ENCODE measurements at places on chromosomes 3 and 15.

DNA sequence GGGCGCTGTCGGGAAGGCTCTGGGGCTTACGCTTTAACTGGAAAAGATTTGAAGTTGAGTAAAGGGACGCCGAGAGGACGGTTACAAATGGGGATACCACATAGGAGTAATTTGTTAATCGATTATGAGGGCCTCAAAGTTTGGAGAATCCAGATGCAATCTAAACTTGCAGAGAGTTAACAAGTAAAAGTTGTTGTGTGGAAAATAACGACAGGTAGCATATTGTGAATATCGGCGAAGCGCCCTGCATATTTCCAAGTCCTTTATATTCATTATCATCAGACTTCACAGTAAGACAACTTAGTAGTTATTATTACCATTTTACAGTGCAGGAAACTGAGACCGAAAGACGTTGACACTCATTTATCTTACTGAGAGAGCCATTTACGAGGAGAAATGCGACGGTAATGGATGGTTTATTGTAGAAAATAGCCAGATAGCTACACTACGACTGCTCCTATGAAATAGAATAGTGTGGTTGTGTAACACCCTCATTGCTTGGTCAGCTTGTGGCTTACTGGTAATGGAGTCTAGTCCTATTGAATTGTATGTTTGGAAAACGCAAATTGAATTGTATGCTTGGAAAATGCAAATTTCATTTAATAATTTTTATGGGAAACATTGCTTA lies 700 bp downstream of the MKRN2 start:
- DNase-seq = no peak

- DNase-seq = no peak
These were observed 34.2 kb downstream of the SEMA5B start for GRCh38 chr3:122993124-122993978.

GRCh38 chr3:169901453-169901852 lies 9.9 kb upstream of the SAMD7 start:
- no peak for DNase-seq

DNA sequence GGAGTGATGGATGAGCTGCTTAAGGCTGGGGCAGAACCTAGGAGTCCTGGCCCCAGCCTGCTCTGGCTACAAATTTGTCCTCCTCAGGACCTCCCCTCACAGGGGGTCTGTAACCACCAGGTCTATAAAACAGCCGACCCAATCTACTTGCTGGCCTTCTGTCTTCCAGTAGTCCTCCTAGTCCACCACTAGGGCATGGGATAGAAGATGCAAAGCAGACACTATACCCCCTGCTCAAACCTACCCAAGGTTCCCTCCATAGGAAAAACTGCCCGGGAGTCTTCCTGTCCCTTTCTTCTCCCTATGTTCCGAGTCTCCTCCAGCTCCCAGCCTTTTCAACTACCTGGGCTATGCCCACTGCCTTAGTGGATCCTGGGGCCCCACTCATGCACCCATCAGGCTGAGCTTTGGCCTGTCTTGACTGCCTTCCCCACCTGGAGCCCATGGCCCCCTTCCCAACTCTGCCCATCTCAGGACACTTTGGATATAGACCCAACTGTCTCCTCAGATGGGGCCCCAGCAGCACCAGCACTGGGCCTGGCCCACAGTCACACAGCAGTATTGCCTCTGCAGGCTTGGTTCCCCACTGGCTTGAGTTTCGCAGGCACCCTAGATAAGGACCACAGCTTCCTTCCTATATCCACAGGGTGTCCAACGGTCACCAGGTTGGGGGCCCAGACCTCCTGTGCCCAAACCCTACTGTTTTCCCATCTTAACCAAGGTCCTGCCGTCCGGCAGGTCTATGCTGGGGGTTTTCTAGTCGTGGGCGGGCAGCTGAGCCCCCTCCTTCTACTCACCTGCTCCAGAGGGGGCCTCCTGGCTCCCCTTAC lies 1.1 kb downstream of the HYAL3 start:
- DNase-seq = no peak

- no peak for DNase-seq
These were observed 165.0 kb downstream of the ABHD5 start for GRCh38 chr3:43855674-43856299.

DNA sequence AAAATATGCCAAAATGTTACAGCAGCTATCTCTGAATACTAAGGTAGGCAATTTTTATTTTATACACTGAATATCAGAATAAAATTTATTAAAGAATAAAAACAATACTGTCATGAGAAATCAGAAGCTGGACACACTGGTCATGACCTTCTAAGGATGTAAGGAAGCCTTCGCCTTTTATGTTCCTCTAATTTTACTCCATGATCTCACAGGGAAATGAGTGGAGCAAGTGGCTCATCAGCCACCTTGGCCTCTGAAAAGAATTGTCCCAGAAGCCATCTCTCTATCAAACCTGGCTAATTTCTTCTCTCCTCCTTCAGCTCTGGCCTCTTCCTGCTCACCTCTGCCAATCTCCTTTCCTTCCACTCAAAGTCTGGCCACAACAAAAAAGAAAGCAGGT lies 48.6 kb downstream of the THRB start:
- DNase-seq = no peak

- DNase-seq = no peak
These were observed 908.5 kb upstream of the SEMA6D start for GRCh38 chr15:46808834-46809233.

All from stimulated activated CD4-positive, alpha-beta T cell treated with anti-CD3 and anti-CD28 coated beads, Interleukin-1b, Interleukin-23, amount 100 ng/mL, for 4 hours (primary cell).